ENCODE measurements at places on chromosomes 2 and 18. TPM values are rescaled to one million over a fixed set of nuclear protein-coding genes. Genes with fewer than 3 reads are reported as not detected.

LRRTM4 gene
- not detected for total RNA-seq

MALL gene
- 42.0 TPM for total RNA-seq

RTP5 gene
- not detected for total RNA-seq

SAG gene
- total RNA-seq = not detected

CYP1B1 gene
- total RNA-seq = 8.3 TPM

POTEJ gene
- not detected for total RNA-seq

SLC4A3 gene
- total RNA-seq = 2.6 TPM

APOB gene
- not detected for total RNA-seq

TTN gene
- total RNA-seq = 0.52 TPM

ALLC gene
- not detected for total RNA-seq

ALK gene
- 0.37 TPM for total RNA-seq

L3MBTL4 gene
- 0.05 TPM for total RNA-seq

GULP1 gene
- total RNA-seq = 126 TPM

TMEM247 gene
- not detected for total RNA-seq

MYO5B gene
- total RNA-seq = 5.5 TPM

CMPK2 gene
- total RNA-seq = 134 TPM

CGREF1 gene
- total RNA-seq = 0.17 TPM

MRO gene
- total RNA-seq = not detected

KLF7 gene
- 11.6 TPM for total RNA-seq

CLEC4F gene
- total RNA-seq = not detected

CERKL gene
- total RNA-seq = 2.2 TPM

ABCG5 gene
- not detected for total RNA-seq

MCM6 gene
- 40.8 TPM for total RNA-seq

CHRNA1 gene
- total RNA-seq = not detected

CNDP1 gene
- total RNA-seq = not detected

CABLES1 gene
- 9.0 TPM for total RNA-seq

TRIM43 gene
- not detected for total RNA-seq

ACVR1C gene
- not detected for total RNA-seq

SCYGR6 gene
- total RNA-seq = not detected

REG3A gene
- not detected for total RNA-seq

FMNL2 gene
- 13.2 TPM for total RNA-seq

DPP4 gene
- total RNA-seq = 17.5 TPM

MTHFD2 gene
- total RNA-seq = 60.5 TPM

MYOM1 gene
- total RNA-seq = not detected

SOX11 gene
- not detected for total RNA-seq

ANKRD30BL gene
- total RNA-seq = not detected

TSPYL6 gene
- total RNA-seq = not detected

IL37 gene
- not detected for total RNA-seq

ORC2 gene
- total RNA-seq = 10.0 TPM

C2orf80 gene
- total RNA-seq = not detected

TOGARAM2 gene
- total RNA-seq = not detected

DNAJC5G gene
- total RNA-seq = not detected

Measured in M059J (cell line).